ENCODE measurements at places on chromosomes 1 and 21.
A peak's percentile ranks its signal among the peaks of the same experiment; 100 is the strongest.

DNA sequence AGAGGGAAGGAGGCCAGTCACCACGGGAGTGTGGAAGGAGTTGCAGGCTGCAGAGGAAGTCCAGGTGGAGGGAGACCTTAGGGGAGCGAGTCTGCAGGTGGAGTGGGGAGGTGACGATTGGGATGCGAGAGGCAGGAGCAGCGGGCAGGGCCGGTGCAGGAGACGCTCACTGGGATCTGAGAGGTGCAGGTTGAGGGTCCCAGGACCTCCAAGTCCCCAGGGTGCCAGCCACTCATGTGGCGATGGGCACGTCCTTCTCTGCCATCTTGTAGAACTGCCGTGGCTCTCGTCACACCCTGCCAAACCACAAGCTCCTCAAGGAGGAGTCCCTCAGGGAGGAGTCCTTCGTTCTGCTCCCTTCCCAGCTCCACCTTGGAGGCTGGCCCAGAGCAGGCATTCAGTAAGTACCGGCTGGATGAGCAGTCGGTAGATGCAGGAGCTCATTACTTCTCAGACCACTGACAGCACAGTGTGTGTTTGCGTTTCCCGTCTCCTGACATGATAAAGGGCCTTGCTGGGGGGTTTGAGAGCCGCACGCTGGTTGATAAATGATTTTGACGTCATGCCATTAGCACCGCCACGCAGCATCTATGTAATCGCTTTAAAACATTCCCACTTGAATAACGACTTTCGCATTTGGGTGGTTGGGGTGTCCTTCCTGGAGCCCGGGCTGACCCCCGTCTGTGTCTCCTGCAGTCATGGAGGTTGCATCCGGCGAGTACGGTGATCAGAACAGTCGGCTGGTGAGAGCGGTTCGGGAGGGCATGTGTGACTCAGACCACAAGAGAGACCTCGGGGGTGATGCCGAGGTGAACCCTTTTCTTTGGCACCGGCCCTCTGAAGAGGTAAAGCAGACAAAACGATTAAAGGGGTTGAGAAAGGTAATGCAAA, 27.8 kb downstream of the TFF3 start:
- DNase-seq, result no peak

GRCh38 chr21:41921021-41921420, 32.8 kb downstream of the C2CD2 start:
- no peak for DNase-seq

DNA sequence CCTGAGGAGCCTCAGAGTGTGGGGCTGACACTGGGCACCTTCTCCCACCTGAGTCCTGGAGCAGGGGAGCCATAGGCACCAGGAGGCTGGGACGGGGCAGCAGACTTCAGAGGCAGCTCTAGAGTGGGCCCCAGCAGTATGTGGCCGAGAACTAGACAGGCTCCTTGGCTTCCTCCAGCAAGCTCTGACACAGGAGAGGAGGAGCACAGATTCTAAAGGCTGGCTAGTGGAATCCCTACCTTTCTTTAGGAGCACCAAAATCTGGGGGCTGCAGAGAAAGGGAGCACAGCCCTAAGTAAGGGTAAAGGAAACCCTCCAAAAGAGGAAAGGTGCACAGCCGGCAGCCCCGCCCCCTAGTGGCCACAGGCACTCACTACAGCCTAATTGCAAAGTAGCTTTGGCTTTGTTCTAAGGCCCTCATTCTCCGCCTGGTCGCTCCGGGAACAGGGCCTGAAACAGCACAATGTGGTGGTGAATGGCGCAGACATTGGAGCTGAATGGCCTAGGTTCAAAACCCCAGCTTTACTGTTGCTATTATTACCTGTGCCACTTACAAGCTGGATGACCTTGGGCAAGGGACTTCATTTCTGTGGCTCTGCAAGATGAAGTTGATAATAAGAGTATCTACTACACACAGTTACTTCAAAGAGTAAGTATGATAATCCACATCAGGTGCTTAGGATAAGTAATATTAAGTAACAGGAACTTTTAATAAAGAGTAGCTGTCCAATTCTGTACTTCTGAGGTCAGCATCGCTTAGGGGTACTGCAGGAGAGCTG, 8.8 kb upstream of the GUCA2A start:
- peak; percentile 55 for DNase-seq

- no peak for DNase-seq
Measured at GRCh38 chr1:110341146-110341871, 2.1 kb downstream of the RBM15 start.

GRCh38 chr1:8524627-8525157, 206.8 kb downstream of the SLC45A1 start:
- peak; percentile 25 for DNase-seq

GRCh38 chr1:159891275-159892157, 8.4 kb downstream of the CFAP45 start:
- DNase-seq, result peak; percentile 93
